PC-9 (cell line): ENCODE measurements at places on chromosomes 12 and 14. TPM values are rescaled to one million over a fixed set of nuclear protein-coding genes. Genes with fewer than 3 reads are reported as not detected.

Gene C12orf54
- total RNA-seq = not detected in 2 replicates

DNA sequence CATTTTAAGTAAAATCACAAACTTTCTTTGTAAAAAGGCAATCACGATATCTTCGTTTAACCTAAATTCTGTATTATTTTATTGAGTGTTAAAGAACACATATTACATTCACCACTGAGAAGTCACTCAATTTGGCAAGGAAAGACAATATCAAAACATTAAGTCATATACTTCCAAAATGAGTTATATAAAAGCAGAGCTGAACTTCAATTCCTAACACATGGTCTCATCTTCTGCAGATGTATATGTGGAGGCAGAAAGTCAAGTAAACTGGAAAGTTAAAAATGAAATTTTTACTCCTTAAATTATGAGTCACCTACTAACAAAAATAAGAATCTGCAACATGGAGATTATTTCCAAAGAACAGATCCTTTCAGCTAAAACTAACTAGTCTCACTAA is 28.7 kb downstream of the BMAL2 start:
- H3K36me3 ChIP-seq = no peaks in the 10 kb centered on the region
- no peak overlapping the region for H3K27ac ChIP-seq
- H3K4me1 ChIP-seq = no peaks in the 10 kb centered on the region

GRCh38 chr12:54555670-54556257 is 6.4 kb downstream of the PDE1B start:
- no peaks in the 10 kb centered on the region for H3K4me1 ChIP-seq
- no peaks in the 10 kb centered on the region for H3K36me3 ChIP-seq
- H3K4me3 ChIP-seq = no peak overlapping the region

DNA sequence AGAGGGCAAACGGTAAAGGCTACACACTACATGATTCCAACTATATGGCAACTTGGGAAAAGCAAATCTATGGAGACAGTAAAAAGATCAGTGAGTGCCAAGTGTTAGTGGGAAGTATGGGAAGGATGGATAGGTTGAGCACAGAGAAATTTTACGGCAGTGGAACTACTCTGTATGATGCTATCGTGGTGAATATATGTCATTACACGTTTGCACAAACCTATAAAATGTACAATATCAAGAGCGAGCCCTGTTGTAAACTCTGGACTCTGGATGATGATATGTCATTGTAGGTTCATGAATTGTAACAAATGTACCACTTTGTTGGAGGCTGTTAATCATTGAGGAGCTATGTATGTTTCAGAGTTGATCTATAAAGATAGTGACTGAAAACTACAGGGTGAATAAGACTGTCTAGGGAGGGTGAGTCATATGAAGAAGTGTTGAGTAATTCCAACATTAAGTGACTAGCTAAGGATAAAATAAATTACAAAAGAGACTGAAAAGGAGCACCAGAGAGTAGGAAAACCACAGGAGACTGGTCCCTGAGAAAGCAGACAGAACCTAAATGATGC is 349.2 kb upstream of the LMO3 start:
- H3K27ac ChIP-seq = no peak overlapping the region
- H3K27me3 ChIP-seq = no peaks in the 10 kb centered on the region
- no peaks in the 10 kb centered on the region for H3K36me3 ChIP-seq
- no peaks in the 10 kb centered on the region for H3K4me1 ChIP-seq
